ENCODE measurements at places on chromosomes 2 and 18. TPM values are rescaled to one million over a fixed set of nuclear protein-coding genes. Genes with fewer than 3 reads are reported as not detected.

The DCDC2C gene
- total RNA-seq, result not detected

The CHRNA1 gene
- not detected for total RNA-seq

The CPS1 gene
- 11.3 TPM for total RNA-seq

The NCKAP5 gene
- 4.9 TPM for total RNA-seq

The DES gene
- total RNA-seq, result not detected

The ST6GAL2 gene
- total RNA-seq, result not detected

The XIRP2 gene
- not detected for total RNA-seq

The D2HGDH gene
- 26.9 TPM for total RNA-seq

The CCDC85A gene
- total RNA-seq, result not detected

The RDH14 gene
- total RNA-seq, result 25.9 TPM

The TUBA4B gene
- not detected for total RNA-seq

The MAPRE2 gene
- total RNA-seq, result 12.7 TPM

The PRKAG3 gene
- not detected for total RNA-seq

The CAPN10 gene
- 28.2 TPM for total RNA-seq

The RAMP1 gene
- 109 TPM for total RNA-seq

The ADRA2B gene
- total RNA-seq, result not detected

The MEMO1 gene
- total RNA-seq, result 34.2 TPM

The SIX3 gene
- not detected for total RNA-seq

The CNOT11 gene
- total RNA-seq, result 18.7 TPM

The SLC16A14 gene
- total RNA-seq, result not detected

The OSBPL6 gene
- total RNA-seq, result 5.7 TPM

The CSRNP3 gene
- 0.15 TPM for total RNA-seq

The OLA1 gene
- total RNA-seq, result 121 TPM

The LRRTM4 gene
- total RNA-seq, result not detected

The TMEM37 gene
- not detected for total RNA-seq

The DHRS9 gene
- not detected for total RNA-seq

The WDR12 gene
- 75.9 TPM for total RNA-seq

The CFC1 gene
- total RNA-seq, result not detected

The DSG4 gene
- total RNA-seq, result not detected

The TACR1 gene
- not detected for total RNA-seq

The STPG4 gene
- 0.15 TPM for total RNA-seq

The SLC30A3 gene
- 0.66 TPM for total RNA-seq

The CASP8 gene
- total RNA-seq, result 25.8 TPM

The MAP3K19 gene
- not detected for total RNA-seq

The ZDBF2 gene
- 11.1 TPM for total RNA-seq

The HMSD gene
- total RNA-seq, result not detected

The LCT gene
- total RNA-seq, result 0.08 TPM

The CMPK2 gene
- total RNA-seq, result 4.9 TPM

The NTSR2 gene
- not detected for total RNA-seq

The SH2D6 gene
- 0.24 TPM for total RNA-seq

The CD8B gene
- total RNA-seq, result not detected

The PSMA8 gene
- not detected for total RNA-seq

The CABYR gene
- total RNA-seq, result 4.1 TPM

The CXCR1 gene
- total RNA-seq, result not detected

The EMILIN2 gene
- 23.2 TPM for total RNA-seq

The CD207 gene
- total RNA-seq, result 0.11 TPM

The SPATA3 gene
- total RNA-seq, result not detected

The RNU2-63P gene
- total RNA-seq, result not detected

The ZNF521 gene
- total RNA-seq, result 10.4 TPM

The IL36A gene
- not detected for total RNA-seq

The FSHR gene
- not detected for total RNA-seq

The RBM44 gene
- total RNA-seq, result 0.53 TPM

The ABCG5 gene
- not detected for total RNA-seq

The MC5R gene
- total RNA-seq, result 0.32 TPM

Data from A375 (cell line).